ENCODE measurements at places on chromosomes 1 and 21.
A peak's percentile ranks its signal among the peaks of the same experiment; 100 is the strongest.

- no peak for DNase-seq
Observed at GRCh38 chr1:83055391-83056170, 943.4 kb downstream of the TTLL7 start.

DNA sequence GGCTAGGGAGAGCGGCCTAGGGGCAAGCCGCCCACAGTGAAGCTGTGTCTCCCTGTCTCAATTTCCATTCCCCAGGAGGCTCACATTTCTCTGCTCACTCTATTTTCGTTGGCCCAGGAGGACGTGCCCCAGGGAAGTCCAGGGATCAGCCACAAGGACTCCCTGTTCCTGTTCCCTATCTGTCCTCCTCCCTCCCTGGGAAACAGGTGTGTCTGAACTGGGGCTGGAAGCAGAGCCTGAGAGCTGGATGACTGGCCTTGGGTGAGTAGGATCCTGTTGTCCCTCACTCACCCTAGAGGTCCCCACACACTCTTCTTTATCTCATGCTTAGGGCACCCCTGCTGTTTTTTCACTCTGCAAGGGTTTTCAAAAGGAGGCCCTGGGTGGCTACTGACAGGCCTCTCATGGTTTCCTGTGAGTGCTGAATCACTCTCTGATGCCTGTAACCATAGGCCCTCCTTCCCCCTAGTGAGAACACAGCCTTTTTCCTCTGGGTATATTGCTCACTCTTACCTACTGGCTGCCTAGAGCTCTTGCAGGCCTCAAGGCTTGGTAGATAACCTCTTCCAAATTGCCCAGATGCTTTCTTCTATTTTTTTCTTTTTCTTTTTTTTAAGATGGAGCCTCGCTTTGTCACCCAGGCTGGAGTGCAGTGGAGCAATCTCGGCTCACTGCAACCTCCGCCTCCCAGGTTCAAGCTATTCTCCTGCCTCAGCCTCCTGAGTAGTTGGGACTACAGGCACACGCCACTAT is 3.3 kb upstream of the UTP11 start:
- peak; percentile 95 for DNase-seq

DNA sequence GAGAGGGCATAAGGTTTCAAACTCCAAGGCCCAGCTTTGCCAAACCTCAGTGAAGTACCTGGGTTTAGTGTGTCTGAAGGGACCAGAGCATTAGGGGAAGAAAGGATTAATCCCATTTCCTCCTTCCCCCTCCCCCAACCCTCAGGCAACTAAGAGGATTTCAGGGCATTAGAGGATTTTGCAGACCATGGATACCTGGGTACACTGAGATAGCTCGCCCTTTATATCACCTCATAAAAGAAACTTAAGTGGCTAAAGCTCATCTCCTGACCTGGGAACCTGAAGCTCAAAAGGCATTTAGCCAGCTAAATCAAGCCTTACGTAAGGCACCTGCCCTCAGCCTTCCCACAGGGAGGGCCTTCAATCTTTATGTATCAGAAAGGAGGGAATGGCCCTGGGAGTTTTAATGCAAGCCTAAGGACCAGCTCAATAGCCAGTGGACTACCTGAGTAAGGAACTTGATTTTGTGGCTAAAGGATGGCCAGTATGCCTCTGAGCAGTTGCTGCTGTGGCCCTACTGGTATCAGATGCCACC is 26.4 kb upstream of the SMYD3 start:
- DNase-seq: no peak

DNA sequence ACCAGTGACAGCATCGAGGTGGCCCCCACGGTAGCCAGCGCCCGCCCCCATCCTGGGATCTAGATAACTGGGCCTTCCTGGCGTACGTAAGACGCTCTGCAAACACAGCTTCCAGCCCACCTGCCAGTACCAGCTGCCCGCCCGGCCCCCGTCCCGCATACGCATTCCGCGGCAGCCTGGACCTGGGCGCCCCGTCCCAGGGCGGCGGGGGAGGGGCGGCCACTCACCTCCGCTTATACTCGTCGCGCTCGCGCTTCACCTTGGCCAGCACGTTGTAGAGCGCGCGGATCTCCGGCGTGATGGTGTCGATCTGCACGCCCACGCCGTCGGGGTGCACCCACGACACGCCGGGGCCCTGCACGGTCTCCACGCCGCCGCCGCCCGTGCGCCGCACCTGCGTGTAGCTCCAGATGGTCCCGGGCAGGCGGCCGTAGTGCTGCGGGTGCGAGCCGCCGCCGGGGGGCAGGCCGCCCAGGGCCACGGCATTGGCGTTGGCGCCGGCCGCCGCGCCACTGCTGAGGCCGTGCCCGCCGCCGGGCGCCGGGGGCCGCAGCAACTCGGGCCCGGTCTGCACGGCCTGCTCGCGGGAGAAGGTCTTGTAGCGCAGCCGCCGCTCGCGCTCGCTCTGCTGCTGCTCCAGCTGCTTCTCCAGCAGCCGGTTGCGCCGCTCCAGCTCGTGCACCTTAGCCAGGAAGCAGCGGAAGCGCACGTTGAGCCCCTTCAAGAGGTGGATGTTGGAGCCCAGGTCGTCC is 859 bp downstream of the IFFO2 start:
- DNase-seq: peak; percentile 12

- DNase-seq: no peak
Observed at GRCh38 chr1:236064674-236065508, at the start of gene NID1. TSS of gene NID1 (minus strand) at chr1:236065090. CDS start at chr1:236065079, 11 bp downstream.

- DNase-seq: no peak
Observed at GRCh38 chr1:204584699-204585372, 68.6 kb downstream of the MDM4 start.

- no peak for DNase-seq
Observed at GRCh38 chr1:162145966-162146696, 76.6 kb downstream of the NOS1AP start.

- DNase-seq: no peak
Observed at GRCh38 chr1:94012708-94013366, 103.6 kb upstream of the GCLM start.

- no peak for DNase-seq
Observed at GRCh38 chr1:116952738-116953275, 43.1 kb downstream of the PTGFRN start.

- no peak for DNase-seq
Observed at GRCh38 chr1:61746813-61747212, 4.5 kb downstream of the PATJ start.

GRCh38 chr1:54995835-54996234 is 2.9 kb upstream of the BSND start:
- DNase-seq: no peak

- no peak for DNase-seq
Observed at GRCh38 chr1:59497616-59498015, 200.7 kb downstream of the FGGY start.

- DNase-seq: no peak
Observed at GRCh38 chr1:234406871-234407270, 33.6 kb downstream of the COA6 start.

DNA sequence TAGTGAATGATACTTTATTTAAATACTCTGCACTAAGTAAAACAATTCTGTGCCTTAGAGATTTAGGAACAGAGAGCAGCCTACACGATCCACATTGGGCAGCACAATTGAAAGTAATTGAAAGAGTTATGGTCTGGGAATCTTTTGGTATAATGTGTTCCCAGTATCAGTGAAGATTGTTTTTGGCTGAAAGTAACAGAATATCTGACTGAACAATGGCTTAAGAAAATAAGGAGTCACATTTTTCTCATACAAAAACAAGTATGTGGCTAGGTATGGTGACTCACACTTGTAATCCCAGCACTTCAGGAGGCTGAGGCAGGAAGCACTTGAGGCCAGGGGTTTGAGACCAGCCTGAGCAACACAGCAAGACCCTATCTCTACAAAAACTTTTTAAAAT is 306.2 kb downstream of the NFIA start:
- no peak for DNase-seq

GRCh38 chr1:206856674-206857464 is 8.6 kb upstream of the IL20 start:
- no peak for DNase-seq

GRCh38 chr21:32193098-32193465 is 85.8 kb downstream of the MIS18A start:
- DNase-seq: no peak

- no peak for DNase-seq
Observed at GRCh38 chr1:91645031-91645430, 144.4 kb downstream of the CDC7 start.

GRCh38 chr1:1053682-1054081 is 20.4 kb downstream of the RNF223 start:
- no peak for DNase-seq
